ENCODE measurements at places on chromosomes 7 and 10. TPM values are rescaled to one million over a fixed set of nuclear protein-coding genes. Genes with fewer than 3 reads are reported as not detected.
A peak's percentile ranks its signal among the peaks of the same experiment; 100 is the strongest.

The ST8SIA6 gene
- total RNA-seq: not detected

The TMEM176B gene
- 2.2 TPM for total RNA-seq

The HOGA1 gene
- not detected for total RNA-seq

The JAKMIP3 gene
- 2.0 TPM for total RNA-seq

The FAM171A1 gene
- 46.5 TPM for total RNA-seq

DNA sequence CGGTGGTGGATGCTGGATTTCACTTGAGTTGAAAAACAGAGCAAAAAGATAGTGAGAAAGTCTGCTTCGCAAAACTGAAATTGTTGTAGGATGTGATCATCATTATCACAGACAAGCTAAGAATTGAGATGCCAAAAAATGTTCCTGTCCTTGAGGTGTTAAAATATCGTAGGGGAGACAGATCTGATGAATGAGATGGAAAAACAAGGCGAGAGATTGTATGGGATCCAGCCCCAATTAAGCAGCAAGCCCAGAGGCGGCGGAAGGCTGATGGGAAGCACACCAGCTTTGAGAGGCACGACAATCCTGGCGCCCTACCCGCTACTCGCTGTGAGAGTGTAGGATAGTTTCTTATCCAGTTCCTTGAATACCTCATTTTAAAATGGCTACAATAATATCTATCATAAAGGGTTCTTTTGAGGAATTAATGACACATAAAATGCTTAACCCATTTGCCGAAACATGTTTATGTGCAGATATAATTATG is 131.1 kb upstream of the PTN start:
- no peak overlapping the region for H3K27ac ChIP-seq
- no peak for DNase-seq

The SLC35B4 gene
- total RNA-seq: 22.1 TPM

DNA sequence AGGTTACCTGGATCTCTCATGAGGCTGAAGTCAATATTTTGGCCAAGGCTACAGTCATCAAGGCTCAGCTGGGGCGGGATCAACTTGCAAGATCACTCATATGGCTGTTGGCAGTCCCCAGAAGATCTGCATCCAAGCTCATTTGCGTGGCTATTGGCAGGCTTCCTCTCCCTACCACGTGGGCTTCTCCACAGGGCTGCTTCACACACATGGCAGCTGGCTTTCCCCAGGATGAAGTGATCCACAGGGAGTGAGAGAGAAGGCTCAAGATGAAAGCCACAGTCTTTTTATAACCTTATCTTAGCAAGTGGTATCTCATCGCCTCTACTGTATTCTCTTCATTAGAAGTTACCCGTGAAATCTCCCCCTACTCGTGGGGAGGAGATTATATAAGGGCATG is 167.4 kb downstream of the TMEM26 start:
- peak; percentile 3 for DNase-seq
- no peak overlapping the region for H3K27ac ChIP-seq
- no peaks in the 10 kb centered on the region for H3K4me1 ChIP-seq
- H3K4me3 ChIP-seq: no peak overlapping the region
- H3K36me3 ChIP-seq: no peaks in the 10 kb centered on the region

DNA sequence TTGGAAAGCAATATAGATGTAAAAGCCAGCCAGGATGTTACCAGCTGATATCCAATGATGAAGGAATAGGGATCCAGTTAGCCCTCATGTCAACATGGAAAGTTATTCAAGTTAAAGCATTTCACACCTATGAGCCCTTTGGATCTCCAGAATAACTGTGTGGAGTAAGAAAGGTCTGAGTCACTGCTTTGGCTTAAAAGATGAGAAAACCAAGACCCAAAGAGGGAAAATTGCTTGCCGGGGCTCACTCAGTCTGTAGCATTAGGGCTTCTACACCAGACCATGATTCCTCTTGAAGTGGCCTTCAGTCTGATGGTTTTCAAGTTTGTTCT is 12.6 kb downstream of the LSM5 start:
- no peaks in the 10 kb centered on the region for H3K36me3 ChIP-seq
- H3K4me1 ChIP-seq: no peaks in the 10 kb centered on the region
- H3K27ac ChIP-seq: no peak overlapping the region
- peaks cover 12% of the 10 kb centered on the region for H3K27me3 ChIP-seq

- no peak for DNase-seq
- peaks cover 46% of the 10 kb centered on the region for H3K27me3 ChIP-seq
- H3K27ac ChIP-seq: no peak overlapping the region
- H3K4me1 ChIP-seq: no peaks in the 10 kb centered on the region
- H3K4me3 ChIP-seq: no peak overlapping the region
Measured at GRCh38 chr7:21041666-21042065, 255.0 kb upstream of the SP8 start.

GRCh38 chr7:34687529-34687928 is 29.5 kb downstream of the NPSR1 start:
- H3K27me3 ChIP-seq: peaks cover 12% of the 10 kb centered on the region
- DNase-seq: no peak

- DNase-seq: no peak
- no peaks in the 10 kb centered on the region for H3K27me3 ChIP-seq
- no peaks in the 10 kb centered on the region for H3K36me3 ChIP-seq
- no peak overlapping the region for H3K27ac ChIP-seq
- H3K4me1 ChIP-seq: peaks cover 34% of the 10 kb centered on the region
Measured at GRCh38 chr10:110020265-110020664, 12.5 kb downstream of the ADD3 start.

The TET1 gene
- 17.4 TPM for total RNA-seq

The GPRIN2 gene
- not detected for total RNA-seq

The NEUROD6 gene
- not detected for total RNA-seq

DNA sequence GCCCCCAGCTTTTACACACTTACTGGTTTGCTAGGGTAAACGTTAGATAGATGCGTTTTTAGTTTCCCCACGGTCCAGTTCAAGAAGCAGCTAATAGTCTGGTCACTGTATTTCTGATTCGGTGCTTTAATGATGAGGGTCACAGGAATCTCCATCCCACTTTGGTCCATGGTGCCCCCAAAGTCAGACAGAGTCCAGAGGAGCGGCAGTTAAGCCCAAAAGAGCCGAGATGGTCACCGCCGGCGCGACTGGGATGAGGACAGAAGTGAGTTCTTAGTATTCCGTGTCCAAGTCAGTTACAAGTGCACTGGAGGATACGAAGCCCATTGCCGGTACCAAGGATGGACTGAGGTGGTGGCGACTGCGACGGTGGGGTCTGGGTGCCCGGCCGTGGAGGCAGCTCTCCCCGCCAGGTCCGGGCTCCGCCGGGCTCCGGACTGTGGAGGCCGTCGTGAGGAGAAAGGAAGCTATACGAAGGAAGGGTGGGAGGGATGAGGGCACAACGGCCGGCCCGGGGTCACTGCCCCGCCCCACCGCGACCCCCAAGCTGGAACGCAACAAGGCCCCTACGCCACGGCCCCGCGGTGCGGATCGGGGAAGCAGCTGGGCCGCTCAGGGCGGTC is 663 bp downstream of the HERPUD2 start:
- H3K27me3 ChIP-seq: no peaks in the 10 kb centered on the region
- H3K36me3 ChIP-seq: no peaks in the 10 kb centered on the region
- H3K27ac ChIP-seq: peak overlapping the region; percentile 93
- peak overlapping the region; percentile 84 for H3K4me3 ChIP-seq

The GRM3 gene
- total RNA-seq: not detected

The H2BK1 gene
- not detected for total RNA-seq

GRCh38 chr7:64951250-64951848 is 39.5 kb downstream of the ZNF117 start:
- peaks cover 7% of the 10 kb centered on the region for H3K27me3 ChIP-seq
- H3K27ac ChIP-seq: no peak overlapping the region
- peak; percentile 65 for DNase-seq
- H3K4me1 ChIP-seq: no peaks in the 10 kb centered on the region
- no peaks in the 10 kb centered on the region for H3K36me3 ChIP-seq
- H3K4me3 ChIP-seq: no peak overlapping the region

The SUGCT gene
- 1.5 TPM for total RNA-seq

GRCh38 chr7:51082096-51082840 is 234.3 kb downstream of the COBL start:
- no peak overlapping the region for H3K27ac ChIP-seq
- no peak for DNase-seq
- no peaks in the 10 kb centered on the region for H3K4me1 ChIP-seq
- H3K36me3 ChIP-seq: no peaks in the 10 kb centered on the region

DNA sequence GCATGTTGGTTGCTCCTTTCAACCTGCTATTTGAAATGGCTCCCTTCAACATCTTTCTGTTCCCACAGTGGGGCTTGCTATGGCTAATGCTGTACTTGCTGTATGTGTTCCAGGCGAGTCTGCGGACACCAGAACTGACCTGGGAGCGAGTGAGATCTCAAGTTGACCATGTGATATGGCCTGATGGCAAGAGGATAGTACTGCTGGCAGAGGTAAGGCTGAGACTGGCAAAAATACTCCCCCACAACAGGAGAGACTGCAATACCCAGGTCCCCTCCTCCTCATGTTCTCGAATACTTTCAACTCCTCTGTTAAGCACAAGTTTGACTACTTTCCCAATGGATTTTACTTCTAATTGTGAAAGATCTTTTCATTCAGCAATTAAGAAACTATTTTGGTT is 11.5 kb upstream of the STRIP2 start:
- peaks cover 5% of the 10 kb centered on the region for H3K36me3 ChIP-seq
- H3K4me1 ChIP-seq: peaks cover 20% of the 10 kb centered on the region
- no peak overlapping the region for H3K27ac ChIP-seq

The CHRM2 gene
- total RNA-seq: 4.6 TPM

The EBLN1 gene
- not detected for total RNA-seq

The AP5Z1 gene
- 31.9 TPM for total RNA-seq

The CCDC146 gene
- 1.1 TPM for total RNA-seq

The HOXA2 gene
- not detected for total RNA-seq

DNA sequence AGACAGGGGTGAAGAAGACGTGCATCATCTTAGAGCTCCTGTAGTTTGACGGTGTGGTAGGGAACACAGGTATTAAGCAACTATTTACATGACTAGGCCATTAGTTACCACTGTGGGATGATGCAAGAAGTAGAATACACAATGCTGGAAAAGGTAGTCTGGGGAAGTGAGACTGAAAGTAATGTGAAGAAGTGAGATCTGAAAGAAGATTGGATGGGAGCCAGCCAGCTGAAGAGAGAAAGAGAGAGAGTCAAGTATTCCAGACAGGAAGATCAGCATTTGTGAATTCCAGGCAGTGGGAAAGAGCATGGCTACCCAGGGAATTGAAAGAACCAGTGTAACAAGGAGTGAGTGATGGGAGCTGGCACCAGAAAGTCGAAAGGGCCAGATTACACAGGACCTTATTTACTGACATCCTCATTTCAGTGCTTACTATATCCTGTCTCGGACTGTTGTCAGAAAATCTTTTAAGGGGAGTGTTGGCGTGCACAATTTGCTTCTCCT is 4.0 kb upstream of the CFAP58 start:
- H3K4me3 ChIP-seq: no peak overlapping the region
- H3K27me3 ChIP-seq: no peaks in the 10 kb centered on the region
- no peaks in the 10 kb centered on the region for H3K36me3 ChIP-seq
- no peak for DNase-seq
- H3K27ac ChIP-seq: no peak overlapping the region

Measured in A673 (cell line).